Psoas muscle (tissue), 8 donors: ENCODE measurements at places on chromosomes 16 and 17.
A peak's percentile ranks its signal among the peaks of the same experiment; 100 is the strongest.

- DNase-seq, result no peak
Observed at GRCh38 chr17:10294180-10294579, 78.6 kb downstream of the MYH13 start.

- DNase-seq, result no peak
Observed at GRCh38 chr16:69017036-69017783, 88.2 kb upstream of the HAS3 start.

- no peak for DNase-seq
Observed at GRCh38 chr17:45222289-45222995, 757 bp downstream of the FMNL1 start.

DNA sequence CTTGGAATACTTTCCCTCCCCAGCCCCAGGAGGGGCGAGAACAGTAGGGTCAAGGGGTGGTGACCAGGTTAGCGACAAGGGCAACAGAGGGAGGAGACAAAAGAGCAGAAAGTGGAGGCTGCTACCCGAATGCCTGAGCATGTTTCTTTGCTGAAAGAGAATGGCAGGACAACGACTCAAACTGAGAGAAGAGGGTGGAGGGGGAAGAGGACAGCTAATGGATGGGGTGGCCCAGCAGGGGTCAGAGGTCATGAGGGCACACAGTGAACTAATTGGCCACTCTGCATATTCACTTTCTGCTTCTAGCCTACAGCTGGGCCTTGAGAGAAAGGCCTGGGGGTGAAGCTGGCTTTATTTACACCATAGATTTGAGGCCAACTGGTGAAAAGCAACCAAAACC, 19.1 kb upstream of the DDX52 start:
- no peak for DNase-seq

DNA sequence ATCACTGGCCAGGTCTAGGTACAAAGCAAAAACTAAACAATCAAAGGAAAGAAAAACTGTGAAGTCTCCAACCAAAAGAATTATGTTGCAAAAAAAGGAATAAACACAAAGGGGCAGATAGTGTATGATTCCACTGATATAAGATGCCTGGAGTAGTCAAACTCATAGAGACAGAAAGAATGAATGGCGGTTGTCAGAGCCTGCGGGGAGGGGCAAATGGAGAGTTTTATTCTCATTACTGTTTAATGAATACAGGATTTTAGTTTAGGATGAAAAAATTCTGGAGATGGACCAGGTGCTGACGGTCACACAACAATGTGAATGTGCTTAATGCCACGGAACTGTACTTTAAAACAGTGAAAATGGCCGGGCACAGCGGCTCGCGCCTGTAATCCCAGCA, 20.7 kb downstream of the STAT5B start:
- DNase-seq, result no peak

DNA sequence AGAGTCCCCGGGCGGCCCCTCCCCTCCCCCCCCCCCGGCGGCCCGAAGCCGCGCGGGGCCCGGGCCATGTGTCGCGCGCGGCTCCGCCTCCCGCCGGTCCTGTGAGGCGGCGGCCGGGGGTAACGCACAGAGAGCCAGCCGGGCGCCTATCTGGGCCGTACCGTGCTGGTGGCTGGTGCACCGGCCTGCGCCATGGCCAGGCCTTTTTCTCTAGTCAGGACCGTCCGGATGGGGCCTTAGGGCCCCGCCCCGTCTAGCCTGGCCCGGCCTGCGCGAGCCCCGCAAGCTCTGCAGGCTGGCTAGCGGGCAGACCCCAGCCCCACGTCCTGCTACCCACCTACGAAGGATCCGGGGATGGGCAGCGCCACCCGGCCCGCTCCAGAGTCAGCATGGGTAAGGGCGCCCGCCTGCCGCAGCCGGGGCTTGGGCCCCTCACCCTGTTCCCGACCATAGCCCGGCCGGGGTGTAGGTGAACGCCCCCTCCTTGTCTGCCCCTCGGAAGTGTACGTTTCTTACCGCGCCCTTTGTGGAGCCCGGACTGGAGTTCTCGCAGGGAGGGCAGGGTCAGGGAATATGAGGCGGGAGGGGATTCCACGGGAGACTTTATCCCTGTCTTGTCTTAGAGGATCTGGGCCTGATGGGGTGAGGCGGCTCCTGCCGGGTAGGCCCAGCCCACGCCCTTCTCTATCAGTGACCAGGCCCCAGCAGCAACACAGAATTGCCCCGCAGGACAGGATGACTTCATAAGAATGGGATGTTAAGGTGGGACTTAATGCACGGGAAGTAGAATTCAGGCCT, at the start of gene CENPT:
Gene CENPT, minus strand, starts transcription at position 630 of the 798 bp plus-strand sequence. CDS start 13,834 bp downstream, outside the sequence.
- DNase-seq, result no peak

GRCh38 chr17:15157051-15157450, 108.1 kb downstream of the PMP22 start:
- DNase-seq, result no peak

DNA sequence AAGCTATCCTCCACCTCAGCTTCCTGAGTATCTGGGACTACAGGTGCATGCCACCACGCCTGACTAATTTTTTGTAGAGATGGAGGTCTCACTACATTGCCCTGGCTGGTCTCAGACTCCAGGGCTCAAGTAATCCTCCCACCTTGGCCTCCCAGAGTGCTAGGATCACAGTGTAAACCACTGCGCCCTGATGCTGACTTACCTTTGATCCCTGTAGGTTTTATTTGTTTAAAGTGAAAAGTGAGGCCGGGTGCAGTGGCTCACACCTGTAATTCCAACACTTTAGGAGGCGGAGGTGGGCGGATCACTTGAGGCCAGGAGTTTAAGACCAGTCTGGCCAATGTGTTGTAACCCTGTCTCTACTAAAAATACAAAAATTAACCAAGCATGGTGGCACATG, 8.7 kb downstream of the PSKH1 start:
- no peak for DNase-seq

GRCh38 chr17:15262291-15263205, 2.6 kb downstream of the PMP22 start:
- DNase-seq, result peak; percentile 92

GRCh38 chr16:87764600-87765472, 950 bp downstream of the KLHDC4 start:
- no peak for DNase-seq

DNA sequence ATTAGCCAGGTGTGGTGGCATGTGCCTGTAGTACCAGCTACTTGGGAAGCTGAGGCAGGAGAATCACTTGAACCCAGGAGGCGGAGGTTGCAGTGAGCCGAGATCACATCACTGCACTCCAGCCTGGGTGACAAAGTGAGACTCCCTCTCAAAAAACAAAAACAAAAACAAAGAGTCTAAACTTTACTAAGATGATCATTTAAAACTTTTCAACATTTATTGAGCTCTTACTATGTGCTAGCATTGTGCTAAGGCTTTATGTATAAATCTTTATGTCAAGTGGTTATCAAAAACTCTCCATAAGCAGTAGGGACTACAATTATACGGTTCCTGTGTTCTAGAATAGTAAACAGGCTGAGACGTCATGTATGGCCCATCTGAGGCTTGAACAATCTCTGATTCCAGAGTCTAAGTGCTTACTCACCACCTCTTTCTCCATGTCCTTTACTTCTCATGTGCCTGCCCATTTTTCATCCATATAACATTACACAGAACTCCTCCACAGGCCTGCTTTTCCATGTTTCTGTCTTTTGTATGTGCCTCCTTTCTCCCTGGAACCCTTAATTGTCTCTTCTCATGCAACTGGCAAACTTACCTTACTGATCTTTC, 66.7 kb downstream of the NUP88 start:
- no peak for DNase-seq

DNA sequence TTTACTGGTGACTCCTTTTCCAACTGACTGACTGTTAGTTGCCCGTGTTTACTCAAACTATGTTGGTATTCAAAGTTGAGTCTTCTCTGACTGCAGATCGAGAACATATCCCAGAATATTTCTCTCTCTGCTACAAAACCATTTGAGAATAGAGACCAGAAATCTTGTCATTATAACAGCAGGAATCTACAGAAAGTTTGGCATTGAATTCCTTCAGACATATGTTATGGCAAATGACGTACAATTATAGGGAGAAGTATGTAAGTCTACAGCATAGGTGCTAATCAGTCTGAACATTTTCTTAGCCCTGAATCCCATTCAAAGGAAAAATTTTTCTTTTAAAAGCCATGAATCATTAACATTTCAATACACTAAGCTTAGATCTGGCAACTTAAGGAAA, 239.8 kb upstream of the SOX9 start:
- no peak for DNase-seq

- no peak for DNase-seq
Observed at GRCh38 chr17:36862116-36862920, 75.0 kb upstream of the LHX1 start.

GRCh38 chr16:101586-101985, 23.6 kb downstream of the MPG start:
- no peak for DNase-seq

DNA sequence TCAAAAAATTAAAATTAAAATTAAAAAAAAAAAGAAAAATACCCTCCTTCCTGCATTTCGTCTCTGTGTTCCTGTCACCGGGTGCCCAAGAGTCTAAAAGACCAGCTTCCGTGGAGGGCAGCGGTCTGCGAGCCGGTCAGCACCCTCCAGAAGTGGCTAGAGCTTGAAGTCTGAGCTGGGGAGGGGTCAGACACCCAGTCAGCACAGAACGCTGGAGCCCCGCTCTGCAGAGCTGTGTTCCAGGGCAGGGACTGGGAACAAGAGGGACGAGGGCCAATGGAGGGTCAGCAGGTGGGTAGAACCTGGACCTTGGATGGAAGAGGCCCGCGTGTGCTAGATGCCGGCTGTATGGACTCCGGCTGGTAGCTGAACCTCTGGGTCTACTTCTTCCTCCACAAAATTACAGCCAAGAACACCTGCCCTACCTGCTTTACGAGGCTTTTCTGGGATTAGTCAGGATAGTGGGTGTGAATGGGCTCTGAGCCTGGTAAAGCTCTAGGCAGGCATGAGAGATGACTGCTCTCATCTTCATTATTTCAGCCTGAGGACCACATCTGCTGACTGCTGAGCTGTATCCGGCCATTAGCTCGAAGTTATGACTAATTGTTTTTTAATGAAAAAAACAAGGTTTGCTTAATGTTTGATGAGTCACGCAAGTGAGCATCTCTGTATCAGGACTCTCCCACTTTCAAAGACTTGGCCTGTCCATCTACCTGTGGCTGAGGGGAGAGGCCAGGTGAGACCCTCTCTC, 5.9 kb downstream of the TRPV1 start:
- no peak for DNase-seq

- no peak for DNase-seq
Observed at GRCh38 chr16:47970291-47970931, 185.4 kb downstream of the ABCC12 start.

- no peak for DNase-seq
Observed at GRCh38 chr17:57561072-57561861, 183.8 kb downstream of the CCDC182 start.

- DNase-seq, result peak; percentile 97
Observed at GRCh38 chr16:28538733-28539596, at the start of gene NUPR1. NUPR1 (minus strand) TSS chr16:28538974; CDS start chr16:28538907, 67 bp downstream.

GRCh38 chr17:29617125-29617480, 5.6 kb downstream of the CORO6 start:
- peak; percentile 88 for DNase-seq

GRCh38 chr17:41439375-41439774, 1.4 kb downstream of the KRT38 start:
- no peak for DNase-seq

DNA sequence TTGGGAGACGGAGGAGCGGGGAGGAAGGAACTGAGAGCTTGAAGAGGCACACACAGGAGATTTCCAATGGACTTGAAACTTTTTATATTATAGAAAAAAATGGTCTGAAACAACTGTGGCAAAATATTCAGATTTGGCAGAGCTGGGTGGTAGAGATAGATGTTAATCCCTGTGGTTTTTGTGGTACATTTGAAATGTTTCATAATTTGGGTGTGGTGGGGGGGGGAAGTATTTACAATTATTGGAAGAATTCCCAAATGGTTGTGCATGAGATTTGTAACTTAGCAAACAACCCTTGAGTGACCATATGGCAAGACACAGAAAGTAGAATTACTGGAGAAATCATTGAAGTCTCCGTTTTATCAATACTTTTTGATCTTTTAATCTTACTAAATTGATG, 588.8 kb upstream of the PSMD7 start:
- DNase-seq, result no peak

DNA sequence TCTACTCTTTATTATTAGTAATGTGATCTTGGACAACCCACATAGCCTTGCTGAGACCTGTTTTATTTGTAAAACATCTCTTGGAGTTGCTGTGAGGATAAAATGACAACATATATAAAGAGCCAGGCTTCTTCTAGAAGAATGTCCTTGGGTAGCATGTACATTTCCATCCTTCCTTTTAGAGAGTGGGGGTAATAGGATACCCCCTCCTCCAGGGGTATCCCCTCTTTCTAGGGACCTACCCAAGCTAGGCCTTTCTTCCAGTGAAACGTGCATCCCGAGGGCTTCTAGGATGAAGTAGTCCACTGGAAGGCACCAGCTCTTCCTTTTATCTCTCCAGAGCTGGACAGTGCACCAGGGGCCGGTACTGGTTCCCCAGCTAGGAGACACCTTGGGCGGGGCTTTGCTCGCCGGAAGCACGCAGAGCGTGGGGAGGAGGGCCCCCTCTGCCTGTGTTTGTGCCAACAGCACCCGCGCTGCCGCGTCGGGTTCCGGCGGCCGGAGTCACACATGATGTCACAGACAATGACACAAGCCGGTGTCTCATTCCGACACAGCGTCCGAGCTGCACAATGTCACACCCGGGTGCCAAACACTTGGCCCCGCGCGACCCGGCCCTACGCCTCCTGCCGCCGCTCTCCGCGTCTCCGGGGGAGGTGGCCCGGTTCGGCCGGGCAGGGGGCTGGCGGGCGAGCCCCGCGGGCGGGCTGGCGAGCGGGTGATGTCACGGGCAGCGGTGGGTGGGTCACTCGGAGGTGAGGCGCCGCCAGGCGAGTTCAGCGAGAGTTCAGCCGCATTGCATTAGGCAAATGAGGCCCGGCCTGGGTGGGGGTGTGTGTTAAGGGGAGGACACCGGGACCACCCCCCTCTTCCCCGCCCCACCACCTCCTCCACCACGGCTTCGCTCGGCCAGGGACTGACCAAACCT, 23.4 kb downstream of the GJD3 start:
- DNase-seq, result peak; percentile 98

DNA sequence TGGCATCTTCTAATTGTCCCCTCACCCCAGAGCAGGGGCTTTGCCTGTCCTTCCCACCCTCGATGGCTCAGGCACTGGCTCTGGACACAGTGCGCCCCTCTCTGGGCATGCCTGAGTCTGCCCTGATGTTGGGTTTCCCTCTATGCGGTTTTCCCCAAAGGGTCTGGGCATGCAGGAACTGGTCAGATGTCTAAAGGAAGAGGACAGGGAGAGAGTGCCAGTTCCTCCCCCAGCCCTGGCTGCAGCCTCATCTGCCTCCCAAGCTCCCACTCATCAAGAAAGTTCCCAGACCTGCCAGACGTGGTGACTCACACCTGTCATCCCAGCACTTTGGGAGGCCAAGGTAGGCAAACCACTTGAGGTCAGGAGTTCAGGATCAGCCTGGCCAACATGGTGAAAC, 41.3 kb upstream of the PABPN1L start:
- no peak for DNase-seq

- no peak for DNase-seq
Observed at GRCh38 chr16:4574919-4575705, 19.0 kb downstream of the C16orf96 start.

- peak; percentile 27 for DNase-seq
Observed at GRCh38 chr16:57784334-57784733, 18.0 kb downstream of the KIFC3 start.
